ENCODE measurements at places on chromosomes 1 and 21. TPM values are rescaled to one million over a fixed set of nuclear protein-coding genes. Genes with fewer than 3 reads are reported as not detected.

Gene ZNF670
- total RNA-seq = 4.4 TPM

Gene TRPM2
- total RNA-seq = 1.6 TPM

Gene MTARC2
- total RNA-seq = 22.6 TPM

DNA sequence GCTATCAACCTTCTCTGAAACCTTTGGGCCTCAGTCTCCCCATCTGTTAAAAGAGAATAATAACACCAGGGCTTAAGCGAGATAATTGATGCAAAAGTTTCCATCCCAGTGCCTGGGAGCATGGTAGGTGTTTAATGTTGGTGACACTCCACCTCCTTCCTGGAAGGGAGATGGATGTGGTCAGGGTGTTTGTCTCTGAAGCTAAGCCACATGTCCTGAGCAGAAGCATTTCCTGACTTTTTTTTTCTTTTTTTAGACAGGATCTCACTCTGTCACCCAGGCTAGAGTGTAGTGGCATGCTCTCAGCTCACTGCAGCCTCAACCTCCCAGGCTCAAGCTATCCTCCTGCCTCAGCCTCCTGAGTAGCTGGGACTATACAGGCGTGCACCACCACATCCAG, 72.6 kb upstream of the HMGB4 start:
- H3K27ac ChIP-seq = no peak overlapping the region
- no peaks in the 10 kb centered on the region for H3K36me3 ChIP-seq
- H3K4me1 ChIP-seq = no peaks in the 10 kb centered on the region
- no peak for DNase-seq

GRCh38 chr1:91697861-91698260, 188.1 kb downstream of the TGFBR3 start:
- H3K27ac ChIP-seq = no peak overlapping the region
- no peaks in the 10 kb centered on the region for H3K4me1 ChIP-seq

GRCh38 chr1:228347181-228347580, 59.5 kb downstream of the TRIM11 start:
- H3K4me3 ChIP-seq = no peak overlapping the region
- no peak overlapping the region for H3K27ac ChIP-seq
- H3K36me3 ChIP-seq = no peaks in the 10 kb centered on the region
- H3K4me1 ChIP-seq = no peaks in the 10 kb centered on the region
- H3K27me3 ChIP-seq = no peaks in the 10 kb centered on the region

DNA sequence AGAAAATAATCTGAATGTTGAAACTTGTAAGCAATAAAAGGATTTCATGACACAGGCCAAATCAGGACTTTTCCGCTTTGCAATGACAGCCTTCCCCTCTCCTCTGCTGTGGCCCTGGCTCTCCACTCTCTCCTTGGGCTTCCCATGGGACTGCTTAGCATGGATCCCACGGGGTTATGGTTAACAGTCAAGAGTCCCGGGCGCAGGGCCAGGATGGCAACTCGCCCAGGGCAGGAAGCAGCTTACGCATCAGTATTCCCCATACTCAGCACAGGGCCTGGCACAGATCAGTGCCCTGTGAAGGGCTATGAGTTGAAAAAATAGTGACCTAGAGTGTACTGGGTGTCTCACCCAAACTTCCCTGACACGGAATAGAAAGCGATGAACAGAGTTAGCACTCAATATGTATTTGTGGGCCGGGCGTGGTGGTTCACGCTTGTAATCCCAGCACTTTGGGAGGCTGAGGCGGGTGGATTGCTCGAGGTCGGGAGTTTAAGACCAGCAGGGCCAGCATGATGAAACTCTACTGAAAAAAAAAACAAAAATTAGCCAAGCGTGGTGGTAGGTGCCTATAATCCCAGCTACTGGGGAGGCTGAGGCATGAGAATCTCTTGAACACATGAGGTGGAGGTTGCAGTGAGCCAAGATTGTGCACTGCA, 29.1 kb upstream of the GRHL3 start:
- H3K4me3 ChIP-seq = no peak overlapping the region
- H3K27ac ChIP-seq = no peak overlapping the region
- H3K36me3 ChIP-seq = no peaks in the 10 kb centered on the region
- H3K4me1 ChIP-seq = no peaks in the 10 kb centered on the region
- no peaks in the 10 kb centered on the region for H3K27me3 ChIP-seq

- H3K4me3 ChIP-seq = no peak overlapping the region
- H3K36me3 ChIP-seq = peaks cover 3% of the 10 kb centered on the region
- H3K4me1 ChIP-seq = peaks cover 10% of the 10 kb centered on the region
- no peak for DNase-seq
- H3K27ac ChIP-seq = no peak overlapping the region
- no peaks in the 10 kb centered on the region for H3K27me3 ChIP-seq
Observed at GRCh38 chr1:183498342-183498991, 26.2 kb downstream of the SMG7 start.

DNA sequence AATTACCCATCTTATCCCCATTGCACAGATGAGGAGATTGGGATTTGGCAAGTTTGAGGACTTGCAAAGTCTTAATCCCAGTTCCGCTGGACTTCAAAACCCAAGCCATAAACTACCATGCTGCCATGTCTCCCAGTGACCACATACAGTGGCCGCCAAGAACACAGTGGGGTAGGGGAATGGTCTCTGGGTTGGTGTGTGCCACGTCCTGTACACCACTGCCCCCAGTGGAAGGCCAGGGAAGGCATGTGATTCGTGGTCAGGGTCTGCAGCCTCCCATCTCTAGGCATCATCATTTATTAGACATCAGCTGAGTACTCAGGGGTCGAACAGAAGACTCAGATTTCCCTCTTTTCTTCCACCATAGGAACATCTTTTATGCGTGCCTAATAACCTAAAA, 76.0 kb downstream of the MAN1C1 start:
- no peaks in the 10 kb centered on the region for H3K36me3 ChIP-seq
- H3K4me3 ChIP-seq = no peak overlapping the region
- DNase-seq = peak; percentile 28
- H3K27ac ChIP-seq = no peak overlapping the region

- H3K27ac ChIP-seq = no peak overlapping the region
- no peaks in the 10 kb centered on the region for H3K27me3 ChIP-seq
- no peaks in the 10 kb centered on the region for H3K36me3 ChIP-seq
- no peak for DNase-seq
- no peak overlapping the region for H3K4me3 ChIP-seq
Observed at GRCh38 chr21:37765221-37765900, 150.9 kb downstream of the KCNJ6 start.

DNA sequence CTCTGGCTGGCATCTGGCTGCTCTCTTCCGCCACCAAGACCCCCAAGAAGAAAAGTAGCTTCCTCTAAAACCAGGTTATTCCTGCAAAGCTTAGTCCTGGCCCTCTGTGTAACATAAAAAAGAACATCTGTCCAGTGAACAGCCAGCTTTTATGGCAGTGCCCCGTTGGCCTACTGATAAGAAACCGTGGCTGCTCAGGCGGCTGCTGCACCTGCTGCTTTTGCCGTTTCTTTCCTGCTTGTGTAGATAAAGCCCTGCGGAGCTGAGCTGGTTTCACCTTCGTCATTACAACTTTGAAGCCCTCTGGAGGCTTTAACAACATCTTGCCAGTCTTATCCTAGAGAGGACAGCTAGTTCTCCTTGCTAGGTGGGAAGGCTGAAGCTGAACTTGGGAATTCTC, 20.5 kb downstream of the ELAPOR1 start:
- H3K27me3 ChIP-seq = no peaks in the 10 kb centered on the region
- H3K4me3 ChIP-seq = no peak overlapping the region
- H3K4me1 ChIP-seq = peaks cover 12% of the 10 kb centered on the region
- no peak overlapping the region for H3K27ac ChIP-seq

DNA sequence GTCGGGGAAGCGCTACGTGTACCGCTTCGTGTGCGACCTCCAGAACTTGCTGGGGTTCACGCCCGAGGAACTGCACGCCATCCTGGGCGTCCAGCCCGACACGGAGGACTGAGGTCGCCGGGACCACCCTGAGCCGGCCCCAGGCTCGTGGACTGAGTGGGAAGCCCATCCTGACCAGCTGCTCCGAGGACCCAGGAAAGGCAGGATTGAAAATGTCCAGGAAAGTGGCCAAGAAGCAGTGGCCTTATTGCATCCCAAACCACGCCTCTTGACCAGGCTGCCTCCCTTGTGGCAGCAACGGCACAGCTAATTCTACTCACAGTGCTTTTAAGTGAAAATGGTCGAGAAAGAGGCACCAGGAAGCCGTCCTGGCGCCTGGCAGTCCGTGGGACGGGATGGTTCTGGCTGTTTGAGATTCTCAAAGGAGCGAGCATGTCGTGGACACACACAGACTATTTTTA, 17.1 kb downstream of the ETS2 start:
- no peaks in the 10 kb centered on the region for H3K27me3 ChIP-seq
- DNase-seq = no peak
- no peak overlapping the region for H3K4me3 ChIP-seq
- no peaks in the 10 kb centered on the region for H3K4me1 ChIP-seq

DNA sequence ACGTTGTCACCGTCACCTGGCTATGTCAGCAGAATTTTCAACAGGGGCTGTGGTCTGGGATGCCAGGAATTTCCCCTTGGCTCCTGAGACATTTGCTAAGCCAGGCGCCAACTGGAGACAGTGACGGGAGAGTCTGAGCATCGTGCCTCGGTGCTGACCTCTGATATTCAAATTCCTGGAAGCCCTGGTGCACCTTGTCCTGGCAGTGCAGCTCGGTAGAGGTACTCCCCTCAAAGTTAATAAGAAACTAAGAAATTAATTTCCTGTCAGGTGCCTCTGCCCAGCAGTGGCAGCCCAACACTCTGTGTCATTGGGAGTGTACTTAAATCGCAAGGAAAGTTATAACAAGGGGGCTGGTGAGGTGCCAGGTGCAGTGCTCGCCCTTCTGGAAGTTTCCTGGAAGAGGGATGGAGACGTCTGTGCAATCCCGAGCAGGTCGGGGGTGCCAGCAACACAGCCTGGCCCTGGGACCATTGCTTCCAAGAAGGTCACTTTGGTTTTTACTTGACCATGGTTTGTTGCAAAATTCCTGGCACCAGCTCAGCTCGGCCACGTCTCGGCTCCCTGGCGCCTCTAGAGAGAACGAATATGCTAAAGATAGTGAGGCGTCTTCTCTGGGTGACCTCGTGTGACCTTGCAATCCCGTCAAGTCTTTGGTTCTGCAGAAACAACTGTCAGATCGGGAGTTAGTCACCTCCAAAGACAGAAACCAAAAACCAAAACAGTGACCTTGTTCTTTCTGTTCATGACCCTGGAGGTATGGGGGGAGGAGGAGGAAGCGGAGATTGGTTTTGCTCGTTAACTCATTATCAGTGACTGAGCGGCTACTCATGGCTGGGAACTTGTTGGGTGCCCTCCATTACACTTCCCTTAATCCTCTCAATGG, 149.5 kb upstream of the VAMP3 start:
- H3K36me3 ChIP-seq = no peaks in the 10 kb centered on the region
- no peak overlapping the region for H3K27ac ChIP-seq
- no peaks in the 10 kb centered on the region for H3K27me3 ChIP-seq
- no peak overlapping the region for H3K4me3 ChIP-seq
- H3K4me1 ChIP-seq = no peaks in the 10 kb centered on the region
- no peak for DNase-seq
